ENCODE measurements at places on chromosomes 12 and 14.
A peak's percentile ranks its signal among the peaks of the same experiment; 100 is the strongest.

GRCh38 chr12:108666401-108666881 is 32.7 kb upstream of the SELPLG start:
- no peak overlapping the region for H3K27ac ChIP-seq
- no peaks in the 10 kb centered on the region for H3K27me3 ChIP-seq

DNA sequence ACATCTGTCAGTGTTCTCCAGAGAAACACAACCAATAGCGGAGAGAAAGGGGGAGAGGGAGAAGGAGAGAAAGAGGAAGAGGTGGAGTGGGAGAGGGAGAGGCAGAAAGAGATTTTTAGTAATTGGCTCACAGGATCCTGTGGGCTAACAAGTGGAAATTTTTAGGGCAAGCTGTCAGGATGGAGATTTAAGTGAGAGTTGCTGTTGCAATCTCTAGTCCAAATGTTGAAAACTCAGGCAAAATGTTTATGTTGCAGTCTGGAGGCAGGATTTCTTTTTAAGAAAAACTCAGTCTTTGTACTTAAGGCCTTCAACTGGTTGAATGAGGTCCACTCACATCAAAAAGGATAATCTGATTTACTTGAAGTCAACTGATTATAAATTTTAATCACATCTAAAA is 12.5 kb upstream of the GLIPR1L2 start:
- no peak for DNase-seq
- no peaks in the 10 kb centered on the region for H3K36me3 ChIP-seq
- no peaks in the 10 kb centered on the region for H3K4me1 ChIP-seq

GRCh38 chr14:95303552-95303951 is 16.2 kb downstream of the CLMN start:
- no peaks in the 10 kb centered on the region for H3K4me1 ChIP-seq
- peaks cover 46% of the 10 kb centered on the region for H3K27me3 ChIP-seq
- no peak for DNase-seq
- H3K4me3 ChIP-seq: no peak overlapping the region

DNA sequence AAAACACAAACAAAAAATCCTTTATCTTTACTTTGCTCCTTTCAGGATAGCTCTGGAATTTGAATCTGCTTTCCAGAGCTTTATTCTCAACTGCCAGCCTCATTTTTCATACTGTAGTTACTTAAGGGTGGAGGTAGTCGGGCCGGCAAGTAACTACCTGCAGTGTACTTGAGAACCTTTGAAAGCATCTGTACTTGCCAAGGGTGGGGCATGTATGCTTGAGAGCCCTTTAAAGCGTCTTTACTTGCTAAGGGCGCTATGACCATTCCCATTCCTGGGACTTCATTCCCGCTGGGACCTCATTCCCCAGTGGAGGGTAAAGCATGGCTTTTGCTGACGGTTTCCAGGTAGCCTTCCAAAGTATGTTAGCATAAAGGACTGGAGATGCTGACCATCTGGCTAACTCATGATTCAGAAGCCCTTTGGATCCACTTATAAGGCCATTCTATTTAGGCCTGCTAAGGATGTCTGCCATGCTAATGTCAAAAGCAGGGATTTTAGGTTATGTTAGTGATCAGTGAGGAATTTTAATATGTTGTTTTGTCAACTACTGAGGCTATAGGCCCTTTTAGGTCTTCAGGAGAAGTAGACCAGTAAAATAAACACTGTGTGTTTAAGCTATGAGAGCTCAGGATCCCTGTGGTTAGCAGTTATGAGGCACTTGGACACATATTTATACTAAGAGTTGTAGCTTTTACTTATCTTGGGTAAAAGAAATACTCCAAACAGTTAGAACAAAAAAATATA is 74.9 kb downstream of the CRADD start:
- peaks cover 26% of the 10 kb centered on the region for H3K4me1 ChIP-seq
- no peaks in the 10 kb centered on the region for H3K27me3 ChIP-seq
- DNase-seq: no peak
- no peak overlapping the region for H3K27ac ChIP-seq
- no peak overlapping the region for H3K4me3 ChIP-seq

DNA sequence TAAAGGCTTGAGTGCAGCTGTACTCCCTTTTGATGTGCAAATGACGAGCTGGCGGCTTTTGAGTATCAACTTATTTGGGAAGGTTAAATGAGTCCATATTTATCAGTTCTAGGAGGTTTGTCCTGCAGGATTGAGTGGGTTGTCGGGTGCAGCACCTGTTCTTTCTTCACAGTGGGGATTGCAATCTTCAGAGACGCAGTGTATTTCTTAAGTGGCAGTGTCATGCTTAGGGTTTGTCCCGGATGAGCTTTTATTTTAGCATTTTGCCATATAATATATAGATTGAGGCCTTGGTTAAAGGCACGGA is 1.2 kb downstream of the FUT8 start:
- peaks cover 6% of the 10 kb centered on the region for H3K36me3 ChIP-seq
- peaks cover 45% of the 10 kb centered on the region for H3K4me1 ChIP-seq
- H3K4me3 ChIP-seq: peak overlapping the region; percentile 99
- no peak for DNase-seq
- no peaks in the 10 kb centered on the region for H3K27me3 ChIP-seq
- peak overlapping the region; percentile 86 for H3K27ac ChIP-seq

DNA sequence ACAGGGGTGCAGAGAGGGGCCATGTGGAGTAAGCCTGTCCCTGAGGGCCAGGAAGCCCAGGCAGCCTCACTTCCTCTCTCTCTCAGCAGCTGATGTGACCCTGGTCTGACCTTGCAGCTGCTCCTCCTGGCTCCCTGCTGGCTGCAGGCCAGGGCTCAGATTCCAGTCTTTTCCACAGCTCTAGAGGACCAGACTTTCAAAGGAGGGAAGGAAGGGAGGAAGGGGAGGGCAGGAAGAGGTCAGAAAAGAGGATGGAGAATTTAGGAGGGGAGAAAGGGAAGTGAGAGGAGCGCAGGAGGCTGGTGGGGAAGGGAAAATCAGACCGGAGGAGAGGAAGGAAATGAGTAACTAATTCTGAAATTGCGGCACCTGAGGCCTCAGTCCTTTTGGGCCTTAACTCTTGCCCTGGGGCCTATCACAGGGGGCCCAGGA is 40.9 kb upstream of the VASH1 start:
- H3K27me3 ChIP-seq: peaks cover 41% of the 10 kb centered on the region
- H3K36me3 ChIP-seq: no peaks in the 10 kb centered on the region
- no peaks in the 10 kb centered on the region for H3K4me1 ChIP-seq
- DNase-seq: no peak
- H3K4me3 ChIP-seq: no peak overlapping the region

DNA sequence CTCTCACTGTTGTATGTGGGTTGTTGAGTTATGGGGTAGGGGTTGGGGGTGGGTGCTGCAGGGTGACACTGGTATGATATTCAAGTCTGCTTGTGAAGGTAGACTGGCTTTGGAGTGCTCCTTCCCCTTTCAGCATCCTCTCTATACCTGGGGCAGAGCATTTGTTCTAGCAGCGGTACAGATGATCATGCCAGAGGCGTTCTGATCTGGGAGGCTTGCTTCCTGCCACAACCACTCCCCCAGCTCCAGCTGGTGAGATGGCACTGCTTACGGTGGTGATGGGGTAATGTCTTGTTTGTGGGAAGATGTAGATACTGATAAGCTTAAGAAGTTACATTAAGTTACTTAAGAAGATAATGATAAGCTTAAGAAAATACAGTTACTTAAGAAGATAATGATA is 131.8 kb downstream of the ERC1 start:
- peak; percentile 52 for DNase-seq
- H3K27me3 ChIP-seq: no peaks in the 10 kb centered on the region
- H3K4me3 ChIP-seq: no peak overlapping the region
- H3K4me1 ChIP-seq: peaks cover 17% of the 10 kb centered on the region
- no peaks in the 10 kb centered on the region for H3K36me3 ChIP-seq

- H3K4me3 ChIP-seq: no peak overlapping the region
- H3K36me3 ChIP-seq: no peaks in the 10 kb centered on the region
- DNase-seq: no peak
Observed at GRCh38 chr12:75997658-75998057, 33.9 kb downstream of the PHLDA1 start.

- peaks cover 4% of the 10 kb centered on the region for H3K27me3 ChIP-seq
- no peak overlapping the region for H3K27ac ChIP-seq
- no peak for DNase-seq
- no peaks in the 10 kb centered on the region for H3K4me1 ChIP-seq
- no peak overlapping the region for H3K4me3 ChIP-seq
- H3K36me3 ChIP-seq: no peaks in the 10 kb centered on the region
Observed at GRCh38 chr12:58087423-58088127, 146.2 kb downstream of the ATP23 start.

DNA sequence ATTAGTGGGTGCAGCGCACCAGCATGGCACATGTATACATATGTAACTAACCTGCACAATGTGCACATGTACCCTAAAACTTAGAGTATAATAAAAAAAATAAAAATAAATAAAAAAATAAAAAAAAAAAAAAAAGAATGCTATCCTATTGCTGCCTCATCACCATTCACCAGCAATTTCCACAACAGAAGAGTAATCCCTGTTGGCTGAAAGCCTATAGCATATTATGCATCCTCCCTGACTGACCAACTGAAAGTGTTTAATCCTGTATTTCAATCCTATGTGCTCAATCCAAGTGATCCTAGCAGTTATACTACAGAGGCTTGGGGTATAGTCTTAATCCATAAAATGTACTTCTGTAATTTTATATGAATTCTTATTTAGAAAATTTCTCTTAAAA is 18.5 kb downstream of the DICER1 start:
- H3K4me3 ChIP-seq: no peak overlapping the region
- H3K27ac ChIP-seq: no peak overlapping the region
- H3K36me3 ChIP-seq: peaks cover 9% of the 10 kb centered on the region
- no peaks in the 10 kb centered on the region for H3K27me3 ChIP-seq

DNA sequence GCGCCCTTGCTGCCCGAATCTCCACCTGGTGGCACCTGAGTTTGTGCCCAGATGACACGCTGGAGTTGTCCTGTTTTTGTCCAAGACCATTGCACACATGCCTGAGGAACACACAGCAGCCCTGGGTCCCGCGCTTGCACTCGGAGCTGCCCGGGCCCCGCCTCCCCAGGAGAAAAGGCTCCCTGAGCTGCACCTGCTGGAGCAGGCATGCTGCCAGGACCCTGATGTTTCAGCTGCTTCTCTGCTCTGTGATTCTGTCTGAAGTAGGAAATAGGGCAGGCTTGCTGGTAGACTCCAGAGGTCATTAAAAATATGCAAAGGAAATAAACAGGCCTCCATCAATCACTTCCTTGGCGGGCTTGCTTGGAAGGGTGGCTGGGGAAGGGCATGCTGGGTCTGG is 271.6 kb downstream of the CACNA1C start:
- DNase-seq: no peak
- no peaks in the 10 kb centered on the region for H3K36me3 ChIP-seq
- H3K27me3 ChIP-seq: peaks cover 37% of the 10 kb centered on the region
- no peak overlapping the region for H3K27ac ChIP-seq
- no peak overlapping the region for H3K4me3 ChIP-seq

- H3K27me3 ChIP-seq: no peaks in the 10 kb centered on the region
- no peaks in the 10 kb centered on the region for H3K4me1 ChIP-seq
- no peaks in the 10 kb centered on the region for H3K36me3 ChIP-seq
- H3K27ac ChIP-seq: no peak overlapping the region
- no peak overlapping the region for H3K4me3 ChIP-seq
- no peak for DNase-seq
Observed at GRCh38 chr12:30304528-30304927, 391.1 kb downstream of the IPO8 start.

- H3K4me3 ChIP-seq: no peak overlapping the region
- H3K36me3 ChIP-seq: no peaks in the 10 kb centered on the region
- DNase-seq: no peak
- peaks cover 41% of the 10 kb centered on the region for H3K27me3 ChIP-seq
- no peak overlapping the region for H3K27ac ChIP-seq
- H3K4me1 ChIP-seq: peaks cover 8% of the 10 kb centered on the region
Observed at GRCh38 chr14:92316937-92317336, 6.0 kb upstream of the SLC24A4 start.

GRCh38 chr14:23548351-23549318 is 2.9 kb downstream of the ZFHX2 start:
- no peaks in the 10 kb centered on the region for H3K36me3 ChIP-seq
- no peak overlapping the region for H3K27ac ChIP-seq
- no peak overlapping the region for H3K4me3 ChIP-seq
- no peaks in the 10 kb centered on the region for H3K27me3 ChIP-seq

- no peak overlapping the region for H3K27ac ChIP-seq
- no peaks in the 10 kb centered on the region for H3K4me1 ChIP-seq
- peaks cover 5% of the 10 kb centered on the region for H3K27me3 ChIP-seq
Observed at GRCh38 chr12:19891936-19892591, 452.8 kb downstream of the AEBP2 start.

DNA sequence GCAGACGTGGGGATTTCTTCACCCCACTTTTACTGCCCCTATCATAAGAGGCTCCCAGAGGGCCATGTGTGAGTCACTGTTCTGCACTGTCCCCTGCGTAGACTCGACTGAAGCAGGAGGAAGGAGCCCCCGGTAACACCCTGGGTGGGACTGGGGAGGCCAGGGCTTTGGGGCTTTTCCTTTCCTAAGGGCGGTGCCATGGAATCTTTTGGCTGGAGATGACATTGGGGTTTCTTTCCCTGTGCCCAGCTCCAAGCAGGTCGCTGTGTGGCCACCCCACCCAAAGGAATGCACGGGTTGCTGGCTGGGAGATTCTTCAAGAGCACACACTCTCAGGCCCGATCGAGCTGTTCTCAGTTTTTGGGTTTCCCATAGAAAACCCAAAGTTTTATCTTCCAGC is 62.3 kb upstream of the RIN3 start:
- peaks cover 3% of the 10 kb centered on the region for H3K4me1 ChIP-seq
- DNase-seq: no peak
- H3K27ac ChIP-seq: no peak overlapping the region
- H3K4me3 ChIP-seq: no peak overlapping the region
